ENCODE measurements at places on chromosomes 1 and 21.

- DNase-seq: no peak
These were observed 333.5 kb upstream of the B3GALT2 start for GRCh38 chr1:193519922-193520321.

GRCh38 chr21:25370311-25370744 is 237.0 kb downstream of the MRPL39 start:
- peak; percentile 9 for DNase-seq

- no peak for DNase-seq
These were observed 21.4 kb upstream of the PKN2 start for GRCh38 chr1:88662723-88663122.

- DNase-seq: peak; percentile 26
These were observed 60.7 kb upstream of the BTG3 start for GRCh38 chr21:17673261-17674020.

GRCh38 chr1:25615563-25616094 is 962 bp upstream of the MAN1C1 start:
- no peak for DNase-seq

DNA sequence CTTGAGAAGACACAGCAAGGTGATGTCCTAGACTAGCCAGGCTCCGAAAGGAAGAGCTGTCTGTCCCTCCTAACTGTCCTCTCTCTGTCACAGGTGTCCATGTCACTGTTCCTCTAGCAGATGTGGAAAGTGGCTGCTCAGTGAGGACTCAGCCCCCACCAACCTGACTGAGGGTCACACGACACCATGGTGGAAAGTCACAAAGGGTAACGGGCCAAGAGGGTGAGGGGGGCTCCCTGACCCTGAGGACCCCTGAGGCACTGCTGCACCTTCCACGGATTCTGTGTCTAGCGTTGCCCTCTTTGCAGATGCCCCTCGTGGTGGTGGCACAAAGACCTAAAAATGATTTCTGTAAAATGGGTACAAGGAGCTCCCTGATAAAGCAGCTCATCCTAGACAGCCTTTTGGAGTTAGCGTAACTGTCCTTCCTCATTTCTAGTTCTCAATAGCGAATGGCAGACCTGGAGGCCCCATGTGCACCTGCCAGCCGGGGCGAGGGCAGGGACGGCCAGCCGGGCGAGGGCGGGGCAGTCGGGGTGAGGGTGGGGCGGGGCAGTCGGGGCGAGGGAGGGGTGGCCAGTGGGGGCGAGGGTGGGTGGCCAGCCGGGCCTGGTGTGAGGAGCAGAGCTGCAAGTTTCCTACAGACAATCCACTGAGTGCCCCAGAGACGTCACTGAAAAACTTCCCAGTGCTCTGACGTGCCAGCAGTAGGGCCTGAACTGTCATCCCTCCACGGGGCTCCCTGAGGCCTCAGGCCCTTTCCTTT is 23.4 kb downstream of the POFUT2 start:
- DNase-seq: no peak

DNA sequence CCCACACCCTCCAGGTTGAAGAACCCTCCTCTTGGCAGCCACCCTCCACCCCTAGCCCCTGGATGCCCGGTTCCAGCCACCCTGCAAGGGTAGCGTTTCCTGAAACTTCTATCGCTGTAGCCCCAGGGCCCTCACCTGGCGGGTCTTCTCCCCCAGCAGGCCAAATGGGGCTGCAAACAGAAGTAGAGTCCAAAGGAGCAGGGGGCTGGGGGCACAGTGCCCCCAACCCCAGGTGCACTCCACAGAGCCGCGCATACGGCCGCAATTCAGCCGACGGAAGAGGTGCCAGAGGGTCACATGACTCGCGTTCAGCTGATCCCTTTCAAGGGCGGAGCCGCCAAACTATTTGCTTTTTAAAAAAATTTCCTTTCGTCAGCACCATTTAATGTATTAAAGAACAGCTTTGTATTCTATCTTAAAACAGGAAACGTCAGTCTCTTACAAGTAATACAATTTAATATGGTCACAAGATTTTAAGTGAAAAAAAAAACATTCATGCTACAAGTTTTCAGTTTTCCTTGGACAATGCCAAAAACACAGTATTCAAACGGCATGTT is at the start of gene GLMP:
Gene GLMP (minus strand): TSS at position 289 of the 557 bp plus-strand sequence. CDS start 34 bp downstream, at position 255.
- DNase-seq: peak; percentile 81

DNA sequence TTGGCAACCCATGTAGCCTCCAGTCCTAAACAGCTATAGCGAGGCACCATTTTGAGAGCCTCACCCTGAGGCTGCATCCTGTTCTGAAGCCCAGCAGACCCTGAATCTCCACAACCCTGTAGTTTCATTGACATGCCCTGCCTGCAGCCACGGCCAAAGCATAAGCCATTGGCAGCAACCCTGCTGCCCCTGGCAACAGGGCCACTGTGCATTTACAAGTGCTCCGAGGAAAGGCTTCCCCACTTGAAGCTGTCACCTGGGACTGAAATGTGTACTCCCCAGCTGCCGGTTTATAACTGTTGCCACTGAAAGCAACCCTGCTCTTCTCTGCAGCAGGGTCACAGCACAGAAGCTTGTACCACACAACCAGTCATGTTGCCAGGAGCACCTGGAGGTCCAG is 124.2 kb upstream of the OLFM3 start:
- no peak for DNase-seq

DNA sequence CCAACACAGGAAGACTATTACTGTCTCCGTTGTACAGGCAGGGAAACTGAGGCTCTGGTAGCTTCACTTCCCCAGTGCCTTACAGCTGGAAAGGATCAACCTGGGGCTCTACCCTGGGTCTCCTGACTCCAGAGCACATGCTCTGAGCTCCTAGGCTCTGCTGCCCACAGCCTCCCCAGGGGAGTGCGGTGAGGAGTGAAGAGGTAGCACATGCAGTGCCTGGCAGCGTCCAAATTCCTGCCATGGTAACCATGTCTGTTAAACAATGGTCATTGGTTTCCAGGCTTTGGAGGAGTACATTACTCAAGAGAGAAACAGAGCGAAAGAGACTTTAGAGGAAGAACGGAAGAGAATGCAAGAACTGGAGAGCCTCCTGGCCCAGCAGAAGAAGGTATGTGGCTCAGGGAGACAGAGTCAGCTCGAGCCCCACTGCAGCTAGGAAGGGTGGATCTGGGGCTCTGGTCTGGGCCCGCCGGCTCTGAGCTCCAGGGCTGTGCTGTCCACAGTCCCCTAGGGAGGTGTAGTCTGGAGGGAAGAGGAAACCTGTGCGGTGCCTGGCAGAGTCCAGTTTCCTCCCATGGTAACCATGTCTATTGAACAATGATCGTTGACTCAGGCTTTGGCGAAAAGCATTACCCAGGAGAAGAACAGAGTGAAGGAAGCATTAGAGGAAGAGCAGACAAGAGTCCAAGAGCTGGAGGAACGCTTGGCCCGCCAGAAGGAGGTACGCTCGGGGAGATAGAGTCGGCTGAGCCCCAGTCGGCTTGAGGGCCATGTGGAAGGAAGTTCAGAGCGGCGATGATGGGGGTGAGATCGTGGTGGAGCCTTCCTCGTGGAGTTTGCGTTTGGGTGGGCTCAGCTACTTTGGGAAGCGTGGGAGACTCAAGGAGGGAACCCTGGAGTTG is 64.6 kb upstream of the EFHD2 start:
- no peak for DNase-seq

DNA sequence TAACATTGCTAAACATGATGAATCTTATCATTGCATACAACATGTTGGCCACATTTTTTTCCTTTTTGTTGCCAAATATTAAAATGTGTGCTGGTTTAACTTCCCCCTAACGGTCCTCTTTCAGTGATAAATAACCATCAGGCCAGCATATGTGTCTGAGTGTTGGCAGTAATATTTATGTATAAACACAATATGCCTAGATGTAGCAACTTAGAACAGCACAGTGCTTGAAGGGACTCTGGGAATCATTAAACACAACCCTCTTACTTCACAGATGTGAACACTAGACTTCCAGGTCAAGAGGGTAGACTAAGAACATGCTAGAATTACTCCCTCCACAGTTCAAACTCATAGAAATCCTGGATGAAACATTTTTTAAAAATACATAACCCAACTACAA is 581.8 kb downstream of the PLPP3 start:
- peak; percentile 30 for DNase-seq

- no peak for DNase-seq
These were observed 10.8 kb upstream of the PALMD start for GRCh38 chr1:99634971-99635624.

DNA sequence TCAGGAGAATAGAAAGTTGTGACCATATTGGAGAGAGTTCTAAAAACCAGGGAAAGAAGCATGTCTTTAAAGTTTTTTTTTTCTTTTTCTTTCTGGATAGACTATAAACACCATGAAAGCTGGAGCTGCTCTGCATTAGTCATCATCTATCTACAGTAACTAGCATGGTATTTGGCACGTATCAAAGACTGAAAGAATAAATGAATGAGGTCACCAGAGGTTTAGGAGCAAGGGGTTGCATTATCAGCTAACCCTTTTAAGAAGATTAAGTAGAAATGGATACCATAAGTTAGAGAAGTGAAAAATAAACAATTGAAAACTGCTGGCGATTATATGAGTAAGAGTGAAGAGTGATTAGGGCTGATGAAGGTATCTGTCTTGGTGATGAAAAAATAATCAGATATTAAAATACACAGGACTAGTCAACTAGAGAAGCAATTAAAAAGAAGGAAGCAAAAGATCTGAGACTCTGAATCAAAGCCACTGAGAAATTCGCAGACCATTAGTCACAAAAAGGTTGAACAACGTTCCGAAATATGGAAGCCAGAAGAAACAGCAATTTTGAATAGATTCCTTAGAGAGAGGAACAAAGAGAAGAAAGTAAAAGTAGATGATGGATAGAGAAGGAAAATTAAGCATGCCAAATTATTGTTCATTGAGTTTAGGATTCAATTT is 536.4 kb downstream of the DPYD start:
- no peak for DNase-seq

DNA sequence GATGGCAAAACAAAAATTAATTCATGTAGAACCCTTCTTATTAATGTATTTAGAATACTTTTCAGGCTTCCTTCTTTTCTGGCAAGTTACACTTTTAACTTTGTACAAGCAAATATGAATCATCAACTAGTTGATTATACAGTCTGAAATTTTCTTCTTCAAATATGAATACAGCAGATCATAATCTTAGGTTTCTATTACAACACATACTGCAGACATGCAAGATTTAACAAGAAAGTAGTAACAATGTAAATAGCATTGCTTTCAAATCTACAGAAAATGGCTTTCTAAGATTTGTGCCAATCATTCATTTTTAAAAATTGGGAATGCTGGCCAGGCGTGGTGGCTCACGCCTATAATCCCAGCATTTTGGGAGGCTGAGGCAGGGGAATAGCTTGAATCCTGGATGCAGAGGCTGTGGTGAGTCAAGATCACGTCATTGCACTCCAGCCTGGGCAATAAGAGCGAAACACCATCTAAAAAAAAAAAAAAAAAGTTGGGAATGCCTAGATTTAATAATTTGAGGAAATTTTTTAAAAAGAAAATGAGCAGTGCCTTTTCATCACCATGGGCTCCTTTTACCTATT is 68.4 kb upstream of the DPYD start:
- DNase-seq: no peak

- DNase-seq: no peak
These were observed 437.7 kb downstream of the OMA1 start for GRCh38 chr1:58108783-58109182.

DNA sequence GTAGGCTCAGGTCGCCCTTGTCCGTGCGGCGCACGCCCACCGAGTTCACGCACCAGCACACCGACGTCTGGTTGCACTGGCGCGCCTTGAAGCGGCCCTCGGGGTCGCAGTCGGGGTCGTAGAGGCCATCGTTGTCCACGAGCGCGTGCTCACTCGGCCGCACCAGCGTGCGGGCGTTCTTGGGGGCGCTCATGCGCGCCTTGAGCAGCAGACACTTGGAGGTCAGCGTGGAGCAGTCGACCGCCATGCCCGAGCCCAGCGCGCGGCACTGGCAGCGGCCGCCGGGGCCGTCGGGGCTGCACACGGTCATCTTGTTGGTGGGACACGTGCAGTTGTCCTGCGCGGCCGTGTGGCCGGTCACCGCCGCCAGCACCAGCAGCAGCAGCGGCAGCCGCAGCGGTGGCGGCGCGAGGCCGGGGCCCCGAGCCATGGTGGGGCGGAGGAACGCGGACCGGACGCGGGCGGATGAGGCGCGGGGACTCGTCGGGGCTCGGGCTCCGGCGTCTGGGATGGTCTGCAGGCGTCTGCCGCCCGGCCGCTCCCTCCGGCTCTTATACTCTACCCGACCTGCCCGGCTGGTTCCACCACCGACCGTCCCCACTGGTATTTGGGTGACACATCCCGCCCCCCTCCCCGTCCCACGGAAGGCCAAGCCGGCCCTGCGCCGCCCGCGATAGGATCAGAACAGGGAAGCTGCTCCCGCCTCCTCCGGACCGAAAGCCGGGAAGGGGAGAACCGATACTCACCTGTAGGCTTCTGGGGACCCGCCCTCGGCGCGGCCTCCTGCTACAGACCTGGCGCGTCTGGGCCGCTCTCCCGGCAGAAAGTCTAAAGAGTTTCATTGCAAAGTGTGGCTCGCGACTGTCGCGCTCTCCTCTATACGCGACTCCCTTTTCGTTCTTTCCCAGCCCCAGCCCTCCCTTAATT is at the start of gene TACSTD2:
Gene TACSTD2 (minus strand): TSS at position 526 of the 927 bp plus-strand sequence. CDS start 96 bp downstream, at position 430.
- DNase-seq: peak; percentile 61

GRCh38 chr21:32338209-32338921 is 39.7 kb downstream of the MRAP start:
- DNase-seq: no peak

DNA sequence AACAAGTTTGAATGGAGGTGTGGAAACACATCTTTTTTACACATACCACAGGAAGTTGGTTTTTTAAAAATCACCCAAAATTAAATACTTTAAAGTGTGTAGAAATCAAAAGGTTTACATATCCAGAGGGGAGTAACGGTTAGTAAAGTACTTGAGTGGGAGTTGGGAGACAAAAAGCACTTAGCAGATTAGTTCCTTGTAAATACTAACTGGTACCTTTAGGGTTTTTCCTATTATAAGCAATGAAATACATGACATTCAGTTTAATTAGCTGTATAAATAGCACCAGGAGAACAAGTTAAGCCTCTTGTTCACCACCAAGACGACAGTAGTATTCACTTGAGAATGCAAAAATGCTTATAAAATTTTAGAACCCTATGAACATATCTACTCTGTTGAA is 23.7 kb upstream of the RAVER2 start:
- no peak for DNase-seq

DNA sequence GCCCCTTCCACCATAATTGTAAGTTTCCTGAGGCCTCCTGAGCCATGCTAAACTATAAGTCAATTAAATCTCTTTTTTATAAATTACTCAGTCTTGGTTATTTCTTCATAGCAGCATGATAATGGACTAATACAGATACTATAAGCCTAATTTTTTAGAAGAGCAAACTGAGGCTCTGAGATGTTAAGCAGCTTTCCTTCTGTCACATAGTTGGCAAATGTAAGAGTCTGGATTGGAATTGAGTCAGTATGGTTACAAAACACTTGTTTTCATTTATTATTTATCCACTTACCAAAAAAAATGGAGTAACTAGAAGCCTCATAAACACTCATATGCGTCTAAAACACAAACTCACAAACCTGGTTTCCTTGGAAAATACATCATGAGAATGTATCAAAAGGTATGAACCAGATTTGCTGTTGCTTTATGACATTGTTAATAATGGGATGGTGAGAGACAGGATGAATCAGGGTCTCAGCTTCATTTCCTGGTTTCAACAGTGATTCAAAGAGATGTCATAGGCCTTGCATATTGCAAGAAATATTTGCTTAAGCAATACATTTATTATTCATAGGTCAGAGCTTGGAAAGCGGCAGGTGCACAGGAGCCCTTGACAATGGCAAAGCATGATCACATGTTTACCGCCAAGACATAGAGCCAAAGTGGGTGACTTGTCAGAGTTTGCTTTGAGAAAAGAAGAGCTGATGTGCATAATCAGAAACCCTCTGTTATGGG is 221.5 kb downstream of the GRIK1 start:
- peak; percentile 13 for DNase-seq

- no peak for DNase-seq
These were observed 18.6 kb downstream of the C8A start for GRCh38 chr1:56873213-56873612.

GRCh38 chr21:25827513-25827912 is 92.7 kb downstream of the GABPA start:
- no peak for DNase-seq

All from eye (tissue), 1 donor.